ENCODE measurements at places on chromosomes 12 and 14.

- no peak for DNase-seq
Observed at GRCh38 chr12:41264281-41264680, 76.2 kb downstream of the PDZRN4 start.

DNA sequence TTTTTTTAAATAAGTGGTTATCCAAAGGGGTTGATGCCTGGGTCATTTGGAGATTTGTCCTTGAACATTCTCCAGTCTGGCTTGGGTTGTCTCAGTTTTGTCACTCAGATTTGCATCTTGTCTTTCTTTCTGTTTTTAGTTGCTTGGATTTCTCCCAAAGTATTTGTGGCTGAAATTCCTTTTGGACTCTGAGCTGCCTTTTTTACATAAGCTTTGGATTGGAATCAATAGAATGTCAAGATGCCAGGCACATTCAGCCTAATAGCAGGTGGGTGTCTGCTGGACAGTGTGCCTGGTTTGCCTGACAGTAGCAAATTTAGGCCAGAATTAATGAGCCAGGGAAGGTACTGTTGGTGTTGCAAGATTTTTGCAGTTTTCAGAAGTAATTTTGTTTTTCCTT lies 50.0 kb downstream of the FLRT2 start:
- DNase-seq: no peak

DNA sequence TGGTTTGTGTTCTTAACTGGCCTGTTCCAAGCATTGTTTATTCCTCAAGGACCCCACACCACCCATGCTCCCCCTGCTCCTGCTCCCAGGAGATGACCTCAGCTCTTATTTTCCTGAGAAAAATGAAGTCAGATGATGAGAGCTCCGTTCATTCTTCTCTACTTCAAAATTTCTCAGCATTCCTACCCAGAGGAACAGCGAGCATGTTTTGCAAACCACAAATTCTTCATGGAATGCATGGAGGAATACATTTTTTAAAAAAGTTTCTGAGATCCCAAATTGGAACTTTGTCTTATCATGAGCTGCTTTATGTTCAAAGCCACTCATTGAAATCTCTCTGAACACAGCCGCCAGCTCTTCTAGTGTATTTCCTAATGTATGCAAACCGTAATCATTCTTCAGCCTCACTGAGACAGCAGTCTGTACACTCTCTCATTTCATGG lies 44.9 kb downstream of the SYNE2 start:
- DNase-seq: no peak

DNA sequence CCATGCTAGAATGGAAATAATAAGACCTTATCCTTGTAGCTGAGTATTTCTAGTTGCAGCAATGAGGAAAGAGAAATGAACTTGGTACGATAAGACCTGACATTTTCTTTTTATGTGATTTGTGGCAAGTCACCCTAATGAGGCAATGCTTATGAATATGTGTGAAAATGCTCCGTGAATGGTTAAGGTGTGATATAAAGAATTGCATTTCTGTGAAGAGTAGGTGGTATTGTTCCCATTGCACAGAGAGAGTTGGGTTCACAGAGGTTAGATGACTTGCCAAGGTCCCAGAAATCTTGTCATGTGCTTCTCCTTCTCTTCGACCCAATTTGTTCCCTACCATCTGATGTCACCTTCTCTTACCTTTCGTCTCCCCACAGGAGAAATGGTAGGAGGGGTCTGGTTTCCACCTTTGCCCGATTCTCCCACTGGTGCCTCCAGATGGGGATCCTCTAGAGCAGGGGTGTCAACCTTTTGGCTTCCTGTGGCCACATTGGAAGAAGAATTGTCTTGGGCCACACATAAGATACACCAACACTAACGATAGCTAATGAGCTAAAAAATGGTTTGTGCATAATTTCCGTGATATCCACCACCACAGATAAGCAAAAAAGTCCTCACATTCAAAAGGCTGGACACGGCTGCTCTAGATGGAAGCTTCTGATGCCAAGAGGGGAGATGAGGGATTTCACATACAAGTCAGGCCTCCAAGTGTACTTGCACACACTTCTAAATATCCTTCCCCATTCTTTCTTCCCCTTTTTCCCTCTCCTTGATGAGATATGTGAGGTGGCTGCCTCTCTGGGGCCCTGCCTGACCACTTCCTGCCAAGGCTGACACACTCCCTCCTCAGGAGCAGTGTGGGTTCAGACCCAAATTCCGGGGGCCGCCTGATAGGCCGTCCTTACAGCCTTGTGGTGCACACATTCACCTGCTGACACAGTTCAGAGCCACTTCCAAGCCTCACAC lies 96.1 kb downstream of the PLXNC1 start:
- DNase-seq: peak; percentile 37

- no peak for DNase-seq
Observed at GRCh38 chr14:53871951-53872350, 84.7 kb downstream of the BMP4 start.

GRCh38 chr12:129096968-129097367 lies 243.7 kb downstream of the GLT1D1 start:
- no peak for DNase-seq

GRCh38 chr12:8077207-8077606 lies 4.9 kb upstream of the NECAP1 start:
- DNase-seq: no peak

DNA sequence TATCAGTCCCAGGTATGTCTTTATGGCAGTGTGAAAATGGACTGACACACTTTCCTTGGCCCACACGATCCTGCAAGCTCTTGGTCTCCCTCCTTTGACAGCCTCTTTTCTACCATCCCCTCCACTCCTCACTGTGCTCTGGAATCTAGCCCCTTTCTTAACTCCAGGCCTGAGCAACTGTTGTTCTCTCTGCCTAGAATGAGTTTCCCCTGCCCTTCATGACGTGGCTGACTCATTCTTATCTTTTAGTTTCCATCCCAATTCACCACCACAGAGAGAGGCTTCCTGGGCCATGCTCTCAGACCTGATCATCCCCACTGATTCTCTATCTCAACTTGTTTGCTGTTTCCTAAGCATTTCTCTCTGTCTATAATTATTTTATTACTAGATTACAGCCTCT lies 157.4 kb upstream of the HMGA2 start:
- no peak for DNase-seq

DNA sequence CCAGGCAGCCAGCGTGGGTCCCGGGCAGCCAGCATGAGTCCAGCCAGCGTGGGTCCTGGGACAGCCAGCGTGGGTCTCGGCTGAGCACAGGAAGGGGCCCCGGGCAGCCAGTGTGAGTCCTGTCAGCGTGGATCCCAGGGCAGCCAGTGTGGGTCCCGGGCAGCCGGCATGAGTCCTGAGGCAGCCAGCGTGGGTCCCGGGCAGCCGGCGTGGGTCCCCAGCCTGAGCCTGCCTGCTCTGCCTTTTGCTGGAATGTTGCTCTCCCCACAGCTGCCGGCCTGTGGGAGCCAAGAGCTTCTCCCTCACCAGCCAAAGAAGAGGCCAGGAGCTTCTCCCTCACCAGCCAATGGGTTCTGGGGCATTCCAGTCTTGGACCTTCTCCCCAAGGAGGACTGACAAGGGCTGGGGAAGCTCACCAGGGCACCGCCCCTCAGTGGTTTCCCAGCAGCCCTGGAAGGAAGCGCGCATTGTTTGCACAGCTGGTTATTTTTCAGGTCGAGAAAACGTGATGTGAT lies 15.0 kb upstream of the RFLNA start:
- no peak for DNase-seq

- no peak for DNase-seq
Observed at GRCh38 chr14:39576736-39577135, 144.5 kb upstream of the FBXO33 start.

GRCh38 chr14:95130549-95130948 lies 26.8 kb downstream of the DICER1 start:
- DNase-seq: no peak

All from stimulated activated CD8-positive, alpha-beta memory T cell treated with anti-CD3 and anti-CD28 coated beads, Interleukin-4, amount 100 ng/mL, for 24 hours (primary cell).